Smooth muscle cell of the pulmonary artery (primary cell): ENCODE measurements at places on chromosomes 6 and 20. TPM values are rescaled to one million over a fixed set of nuclear protein-coding genes. Genes with fewer than 3 reads are reported as not detected.

Gene RAD21L1
- 0.13 and 0.53 TPM in 2 replicates for total RNA-seq

Gene NRSN2
- total RNA-seq, result 30.4 and 39.2 TPM in 2 replicates

Gene NXT1
- 11.5 and 21.1 TPM in 2 replicates for total RNA-seq

Gene SLC22A7
- not detected in 2 replicates for total RNA-seq

Gene PAX1
- not detected in 2 replicates for total RNA-seq

Gene RTF2
- total RNA-seq, result 71.4 and 74.5 TPM in 2 replicates

Gene MUC21
- total RNA-seq, result not detected in 2 replicates

Gene SLC22A1
- 0.40 and 0.46 TPM in 2 replicates for total RNA-seq

Gene ADGB
- total RNA-seq, result not detected in 2 replicates

Gene SAMD5
- 0.76 and 0.85 TPM in 2 replicates for total RNA-seq

Gene C6orf141
- 6.5 TPM in 1 of 2 replicates, not detected in the other for total RNA-seq

Gene EMILIN3
- under 0.01 TPM in 1 of 2 replicates, not detected in the other for total RNA-seq

Gene TSBP1
- not detected in 2 replicates for total RNA-seq

Gene REM1
- 0.07 and 4.0 TPM in 2 replicates for total RNA-seq

Gene FHL5
- total RNA-seq, result not detected in 2 replicates

Gene TP53TG5
- 0.03 TPM in 1 of 2 replicates, not detected in the other for total RNA-seq

Gene STMN3
- total RNA-seq, result 5.2 and 20.7 TPM in 2 replicates

Gene POPDC3
- total RNA-seq, result 4.4 and 14.8 TPM in 2 replicates

Gene TFAP2A
- total RNA-seq, result 1.3 and 5.0 TPM in 2 replicates

Gene RCAN2
- total RNA-seq, result 0.30 and 2.3 TPM in 2 replicates

Gene ID1
- total RNA-seq, result 54.3 and 178 TPM in 2 replicates

Gene IDH3B
- 55.0 and 57.1 TPM in 2 replicates for total RNA-seq

Gene PEX6
- total RNA-seq, result 35.5 and 61.3 TPM in 2 replicates
